ENCODE measurements at places on chromosomes 3 and 15. TPM values are rescaled to one million over a fixed set of nuclear protein-coding genes. Genes with fewer than 3 reads are reported as not detected.

Gene TTLL13
- not detected for total RNA-seq

DNA sequence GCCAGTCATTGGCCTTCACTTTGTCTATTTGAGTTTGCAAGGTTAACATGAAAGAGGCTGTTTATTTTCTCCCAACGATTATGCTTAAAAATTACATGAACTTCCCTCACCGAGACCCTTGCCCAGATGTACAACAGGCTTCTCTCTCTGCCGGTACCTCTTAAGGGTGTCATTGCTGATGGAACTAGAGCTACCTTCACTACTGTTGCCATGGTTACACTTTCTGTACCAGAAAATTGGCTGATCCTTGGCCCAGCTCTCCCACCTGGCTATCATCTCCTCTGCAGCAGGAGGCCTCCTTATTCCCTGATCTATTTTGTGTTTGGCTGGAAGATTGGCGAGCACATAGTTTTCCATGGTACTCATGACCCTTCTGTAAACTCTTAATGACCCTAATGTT, 24.0 kb upstream of the LIPC start:
- DNase-seq: no peak

Gene TRAIP
- total RNA-seq: 1.1 TPM

Gene HHLA2
- 0.32 TPM for total RNA-seq

Gene SLC28A1
- total RNA-seq: 0.19 TPM

- DNase-seq: no peak
Measured at GRCh38 chr3:172209333-172210321, 170.2 kb downstream of the FNDC3B start.

Gene ESYT3
- total RNA-seq: 0.19 TPM

- no peak for DNase-seq
Measured at GRCh38 chr3:79521221-79521848, 246.5 kb downstream of the ROBO1 start.

GRCh38 chr15:33160581-33161165, 33.8 kb downstream of the FMN1 start:
- no peak for DNase-seq

Gene HIGD2B
- not detected for total RNA-seq

DNA sequence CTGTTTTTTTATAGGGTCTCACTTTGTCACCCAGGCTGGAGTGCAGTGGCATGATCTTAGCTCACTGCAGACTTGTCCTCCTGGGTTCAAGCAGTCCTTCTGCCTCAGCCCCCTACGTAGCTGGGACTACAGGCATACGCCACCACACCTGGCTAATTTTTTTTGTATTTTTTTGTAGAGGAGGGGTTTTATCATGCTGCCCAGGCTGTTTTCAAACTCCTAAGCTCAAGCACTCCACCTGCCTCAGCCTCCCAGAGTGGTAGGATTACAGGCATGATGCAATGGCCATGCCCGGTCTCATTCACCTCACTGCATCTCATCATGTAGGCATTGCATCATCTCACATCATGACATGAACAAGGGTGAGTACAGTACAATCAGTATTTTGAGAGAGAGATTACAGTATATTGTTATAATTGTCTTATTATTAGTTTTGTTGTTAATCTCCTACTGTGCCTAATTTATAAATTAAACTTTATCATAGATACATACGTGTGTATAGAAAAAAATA, 74.3 kb upstream of the EOMES start:
- DNase-seq: no peak

DNA sequence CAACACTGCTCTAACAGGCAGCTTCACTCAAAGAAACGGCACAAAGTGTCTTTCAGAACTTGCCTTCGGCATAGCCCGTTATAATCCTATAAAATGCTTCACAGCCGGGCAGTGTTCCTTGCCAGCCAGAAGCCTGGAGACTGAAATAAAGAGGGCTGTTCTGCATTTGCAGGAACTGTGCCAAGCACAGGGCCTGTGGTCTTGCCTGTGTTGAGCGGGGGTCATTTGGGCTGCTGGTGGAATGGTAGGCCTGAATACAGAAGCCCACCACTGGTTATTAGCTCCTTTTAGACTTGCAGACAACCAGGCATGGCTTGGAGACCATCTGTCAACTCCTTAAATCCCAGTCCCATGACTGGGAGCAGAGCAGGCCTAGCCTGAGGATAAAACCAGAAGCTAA, 4.7 kb upstream of the ARHGEF3 start:
- DNase-seq: no peak

DNA sequence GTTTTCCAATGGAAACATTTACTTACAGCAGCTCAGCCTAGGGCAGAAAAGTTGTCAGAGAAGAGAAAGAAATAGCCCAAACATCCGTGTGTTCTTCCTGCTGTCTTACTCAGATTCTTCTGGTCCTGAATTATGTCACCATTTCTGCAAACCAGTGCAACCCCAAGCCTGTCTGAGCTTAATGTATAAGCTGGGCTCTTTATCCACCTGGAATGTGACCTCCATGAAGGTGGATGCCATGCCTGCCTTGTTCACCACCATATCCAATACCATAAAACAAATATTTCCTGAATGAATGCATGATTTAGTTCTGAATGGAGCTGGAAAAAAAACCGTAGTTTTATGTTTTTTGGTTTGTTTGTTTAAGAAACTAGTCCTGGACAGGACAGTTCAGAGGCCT, 150.9 kb downstream of the RYR3 start:
- no peak for DNase-seq

Measured in mesenteric fat pad (tissue), 1 donor.